ENCODE measurements at places on chromosomes 1 and 21.

- DNase-seq = no peak
Observed at GRCh38 chr1:172969611-172970010, 81.1 kb downstream of the TNFSF18 start.

- DNase-seq = no peak
Observed at GRCh38 chr1:116130356-116130755, 19.2 kb downstream of the MAB21L3 start.

GRCh38 chr1:193593147-193593885 lies 406.9 kb upstream of the B3GALT2 start:
- DNase-seq = no peak

- DNase-seq = no peak
Observed at GRCh38 chr1:117562581-117563491, 43.0 kb upstream of the TENT5C start.

GRCh38 chr1:28775121-28775942 lies 36.6 kb upstream of the OPRD1 start:
- no peak for DNase-seq

GRCh38 chr1:244896550-244896949 lies 32.2 kb upstream of the HNRNPU start:
- DNase-seq = no peak

- no peak for DNase-seq
Observed at GRCh38 chr1:40965531-40965930, 14.0 kb upstream of the CTPS1 start.

DNA sequence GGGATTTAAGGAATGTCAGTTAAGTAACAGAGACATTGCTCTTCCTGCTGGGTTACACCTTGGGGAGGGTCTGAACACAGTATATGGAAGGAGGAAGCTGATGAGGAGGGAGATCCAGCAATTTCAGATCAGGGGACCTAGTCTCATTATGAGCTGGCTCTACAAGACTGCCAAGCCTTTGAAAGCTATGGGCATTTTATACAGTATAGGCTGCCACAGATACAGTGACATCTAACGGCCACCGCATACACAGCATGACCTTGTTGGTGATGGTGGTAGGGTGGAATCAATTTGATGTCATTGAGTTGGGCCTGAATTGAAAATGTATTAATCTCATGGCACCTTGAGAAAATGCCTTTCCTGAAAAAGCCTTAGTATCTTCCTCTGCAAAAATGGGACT lies 22.6 kb upstream of the ZP4 start:
- no peak for DNase-seq

GRCh38 chr21:29526545-29526944 lies 227.8 kb downstream of the BACH1 start:
- no peak for DNase-seq

DNA sequence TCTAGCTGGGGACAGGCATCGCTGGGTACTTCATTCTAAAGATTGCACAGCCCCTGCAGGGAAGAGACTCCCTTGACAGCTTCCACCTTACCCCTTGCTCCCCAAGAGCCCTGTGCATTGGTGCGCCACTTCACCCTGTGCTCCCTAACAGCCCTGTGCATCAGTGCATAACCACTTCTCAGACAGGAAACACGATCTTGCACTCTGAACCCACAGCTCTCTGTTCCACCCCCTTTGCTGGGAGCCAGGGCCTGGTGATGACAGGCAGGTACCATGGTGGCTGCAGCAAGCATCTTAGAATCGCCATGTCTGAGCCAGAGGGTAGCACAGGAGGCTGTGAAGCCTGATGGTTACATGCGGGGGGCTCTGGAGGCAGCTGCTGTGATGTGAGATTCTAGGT lies 5.0 kb downstream of the ALPL start:
- no peak for DNase-seq

DNA sequence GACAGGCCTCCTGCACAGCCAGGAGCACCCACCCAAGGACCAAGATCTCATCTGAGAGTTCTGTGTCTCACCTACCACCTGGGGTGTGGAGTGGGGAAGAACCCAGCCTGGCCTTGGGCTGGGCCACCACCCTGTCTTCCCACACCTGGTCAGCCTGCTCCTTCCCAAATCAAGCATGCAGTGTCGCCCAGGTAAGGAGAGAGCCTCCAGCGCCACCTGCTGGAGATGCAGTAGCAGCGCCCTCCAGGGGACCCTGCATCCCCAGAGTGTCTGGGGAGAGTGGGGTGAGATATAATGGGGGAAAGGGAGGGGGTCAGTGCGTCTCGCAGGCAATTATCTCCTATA lies 32.3 kb downstream of the KIAA2013 start:
- peak; percentile 82 for DNase-seq

GRCh38 chr1:183209533-183210158 lies 23.6 kb downstream of the LAMC2 start:
- no peak for DNase-seq

GRCh38 chr1:6447016-6447817 lies 18.8 kb downstream of the TNFRSF25 start:
- DNase-seq = no peak

DNA sequence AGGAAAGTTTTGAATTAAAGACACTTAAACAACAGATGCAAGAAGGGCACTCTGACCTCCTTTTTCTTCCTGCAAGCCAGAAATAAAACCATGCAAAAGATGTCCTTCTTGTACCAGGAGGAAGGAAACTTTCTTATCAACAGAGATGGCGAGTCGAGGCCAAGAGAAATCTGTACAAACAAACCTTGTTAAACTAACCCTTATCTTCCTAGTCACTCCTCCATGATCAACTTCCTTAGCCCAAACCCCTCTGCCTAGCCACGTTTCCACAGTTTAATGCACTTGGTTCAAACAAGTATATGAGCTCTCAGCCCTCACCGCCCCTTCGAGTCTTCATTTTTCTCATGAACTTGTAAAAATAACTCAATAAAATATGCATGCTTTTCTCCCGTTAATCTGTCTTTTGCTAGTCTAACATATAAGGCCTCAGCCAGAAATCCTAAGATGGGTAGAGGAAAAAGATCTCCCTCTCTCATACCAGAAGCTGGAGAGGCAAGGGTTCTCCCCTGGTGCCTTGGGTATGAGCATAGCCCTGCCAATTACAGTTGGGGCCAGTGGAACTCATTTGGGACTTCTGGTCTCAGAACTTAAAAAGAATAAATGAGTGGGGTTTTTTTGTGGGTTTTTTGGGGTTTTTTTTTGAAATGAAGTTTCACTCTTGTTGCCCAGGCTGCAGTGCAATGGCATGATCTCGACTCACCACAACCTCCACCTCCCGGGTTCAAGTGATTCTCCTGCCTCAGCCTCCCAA lies 141.7 kb upstream of the SOD1 start:
- no peak for DNase-seq

DNA sequence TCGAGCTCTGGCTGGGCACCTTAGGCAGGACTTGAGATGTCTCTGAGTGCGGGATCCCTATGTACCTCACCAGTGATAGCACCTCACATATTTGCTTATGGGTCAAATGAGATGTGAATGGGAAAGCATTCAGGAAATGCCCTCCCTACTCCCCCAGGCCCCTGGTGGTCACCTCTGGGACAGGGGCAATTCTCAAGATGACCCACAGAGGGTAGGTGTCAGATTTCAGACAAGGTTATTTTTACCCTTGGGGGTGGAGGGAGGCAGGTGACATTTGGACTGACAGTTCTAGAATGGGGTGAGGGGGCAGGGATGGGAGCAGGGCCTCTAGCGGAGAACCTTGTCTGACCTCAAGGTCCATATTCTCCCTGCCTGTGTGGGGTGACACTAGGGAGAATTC lies 27.1 kb downstream of the ACOT11 start:
- DNase-seq = no peak

DNA sequence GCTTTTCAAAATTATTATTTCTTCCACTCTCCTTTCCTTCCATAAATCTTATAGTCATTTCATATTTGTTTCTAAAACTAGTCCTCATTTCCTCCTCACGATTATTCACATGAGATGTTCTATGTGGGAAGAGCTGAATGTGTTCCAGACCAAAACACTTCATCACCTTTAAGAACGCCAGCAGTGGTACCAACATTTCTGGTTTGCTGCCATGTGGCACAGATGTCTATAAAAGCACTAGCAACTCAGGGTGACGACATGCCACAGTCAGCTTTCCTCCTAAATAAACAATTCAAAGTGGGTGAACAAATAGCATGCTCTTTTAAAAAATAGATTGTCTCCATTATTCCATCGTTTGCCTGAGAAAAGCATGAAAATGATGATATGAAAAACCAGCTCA lies 1217.8 kb upstream of the ADGRL2 start:
- no peak for DNase-seq

GRCh38 chr1:21262293-21263051 lies 27.8 kb downstream of the ECE1 start:
- DNase-seq = no peak

DNA sequence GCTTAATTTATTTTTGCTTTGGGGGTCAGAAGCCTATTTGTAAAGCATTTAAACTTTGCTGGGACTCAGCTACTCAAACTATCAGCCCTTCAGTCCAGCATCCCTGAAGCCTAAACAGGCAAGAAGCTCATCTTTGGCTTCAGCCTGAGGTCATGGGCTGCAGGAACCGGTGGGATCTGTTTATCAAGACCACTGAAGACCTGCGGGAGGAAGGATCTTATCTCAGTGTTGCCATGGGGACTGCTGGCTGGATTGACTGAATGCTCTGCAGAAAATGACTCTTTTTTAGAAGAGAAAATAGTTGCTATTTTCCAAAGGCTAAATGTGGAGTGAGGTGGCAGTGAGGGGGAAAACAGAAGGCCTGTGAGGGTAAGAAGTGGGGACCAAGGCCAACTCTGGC lies 20.6 kb upstream of the ATP1B1 start:
- no peak for DNase-seq

DNA sequence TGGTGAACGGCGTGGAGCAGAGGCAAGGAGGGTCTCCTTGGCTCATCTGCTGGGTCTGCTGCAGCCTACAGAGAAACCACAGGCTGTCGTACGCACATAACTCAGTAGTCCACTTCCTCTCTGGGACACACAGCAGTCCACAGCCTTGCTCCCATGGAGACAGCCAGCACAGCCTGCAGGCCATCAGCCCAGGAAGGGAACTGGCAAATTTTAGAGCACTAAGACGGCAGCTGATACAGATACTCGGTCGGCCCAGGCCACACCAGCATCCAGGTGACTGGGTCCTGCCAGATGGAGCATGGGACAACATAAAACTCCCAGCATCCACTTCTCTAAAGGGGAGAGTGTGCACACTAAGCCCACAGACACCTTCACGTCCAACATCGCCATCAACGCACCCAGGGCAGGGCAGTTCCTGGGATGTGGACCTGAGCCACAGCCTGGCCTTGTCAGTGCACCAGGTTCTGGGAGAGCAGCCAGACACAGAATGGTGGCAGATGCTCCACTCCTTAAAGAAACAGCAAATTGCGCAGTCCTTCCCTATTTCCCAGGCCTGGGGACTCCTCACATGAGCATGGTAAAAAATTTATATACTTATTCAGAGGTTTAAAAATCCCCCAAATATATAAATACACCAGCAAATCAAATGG lies 247.1 kb upstream of the RAB4A start:
- DNase-seq = no peak

DNA sequence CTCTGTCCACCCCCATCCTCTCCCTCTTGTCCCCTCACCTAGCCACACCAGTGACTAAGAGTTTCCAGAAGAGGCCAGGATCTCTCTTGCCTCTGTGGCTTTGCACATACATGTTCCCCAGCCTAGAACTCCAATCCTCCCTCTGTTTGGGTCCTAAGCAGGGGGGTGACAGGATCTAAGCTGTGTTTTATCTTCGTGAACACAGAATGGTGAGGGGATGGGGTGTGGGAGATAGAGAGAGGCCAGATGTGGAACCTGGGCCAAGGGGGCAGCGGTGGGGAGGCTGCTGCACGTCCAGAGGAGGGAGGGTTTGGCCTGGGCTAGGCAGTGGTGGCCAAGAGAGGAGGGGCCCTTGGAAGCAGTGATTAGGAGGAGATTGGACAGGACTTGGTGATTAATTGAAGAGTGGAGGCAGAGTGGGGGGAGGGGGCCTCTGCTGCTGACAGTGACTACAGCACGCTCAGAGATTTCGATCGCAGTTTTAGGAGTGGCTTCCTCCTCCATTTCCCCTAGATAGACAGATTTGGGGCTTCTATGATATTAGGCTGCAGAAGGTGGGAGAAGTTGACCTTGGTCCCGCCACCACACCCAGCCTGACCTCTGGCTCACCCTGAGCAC lies 17.1 kb upstream of the ADGRB2 start:
- no peak for DNase-seq

DNA sequence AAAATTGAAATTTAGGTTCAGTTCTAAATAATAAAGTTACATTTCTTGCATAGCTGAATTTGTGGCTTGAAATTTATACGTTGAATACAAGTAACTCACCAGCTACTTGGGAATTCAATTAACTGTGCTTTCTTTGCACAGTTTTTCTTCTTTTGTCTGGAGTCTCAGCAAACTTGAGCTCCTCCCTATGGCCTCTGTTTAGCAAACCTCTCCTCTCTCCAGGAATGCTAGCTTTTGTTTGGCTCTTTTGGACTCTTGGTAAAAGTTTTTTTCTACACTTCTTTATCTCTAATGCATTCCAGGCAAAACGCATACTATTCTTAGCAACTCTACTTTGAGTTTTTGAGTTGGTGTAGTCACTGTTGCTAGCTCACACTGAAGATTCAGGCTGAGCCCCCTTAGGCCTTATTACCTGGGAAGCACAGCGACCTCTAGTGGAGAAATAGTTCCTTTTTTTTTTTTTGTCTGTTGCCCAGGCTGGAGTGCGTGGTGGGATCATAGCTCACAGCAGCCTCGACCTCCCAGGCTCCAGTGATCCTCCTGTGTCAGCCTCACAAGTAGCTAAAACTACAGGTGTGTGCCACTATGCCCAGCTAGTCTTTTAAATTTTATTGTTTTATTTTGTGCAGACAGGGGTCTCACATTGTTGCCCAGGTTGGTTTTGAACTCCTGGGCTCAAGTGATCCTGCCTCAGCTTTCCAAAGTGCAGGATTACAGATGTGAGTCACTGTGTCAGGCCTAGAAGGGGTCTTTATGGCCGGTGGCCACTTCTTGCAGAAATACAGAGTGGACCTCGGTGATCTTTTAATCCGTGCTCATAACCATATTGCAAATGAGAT lies 61.7 kb downstream of the CASQ2 start:
- DNase-seq = no peak

DNA sequence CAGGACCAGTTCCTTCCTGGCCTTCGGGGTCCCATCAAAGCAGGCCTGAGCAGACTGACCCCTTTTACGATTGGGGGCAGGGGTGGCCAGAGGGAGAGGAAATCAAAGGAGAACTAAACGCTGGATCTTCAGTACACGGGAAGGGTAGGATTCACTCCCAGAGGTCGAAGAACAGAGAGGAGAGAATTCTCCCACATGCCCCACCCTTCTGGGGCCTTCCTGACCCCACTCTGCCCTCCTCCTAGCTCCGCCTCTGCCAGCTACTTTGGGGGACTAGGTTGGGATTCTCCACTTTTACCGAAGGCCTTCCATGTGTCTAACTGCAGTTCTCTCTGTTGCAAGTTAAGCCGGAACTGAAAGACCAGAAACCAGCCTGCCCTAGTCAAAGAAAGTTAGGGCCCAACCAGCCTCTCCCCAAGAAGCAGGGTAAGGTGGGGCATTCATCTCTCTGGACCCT lies 654 bp upstream of the ARHGEF2 start:
- no peak for DNase-seq

GRCh38 chr1:119988306-119989062 lies 81.0 kb downstream of the NOTCH2 start:
- DNase-seq = no peak

- no peak for DNase-seq
Observed at GRCh38 chr21:42061195-42061985, 9.7 kb upstream of the UMODL1 start.
